ENCODE measurements at places on chromosomes 7 and 10. TPM values are rescaled to one million over a fixed set of nuclear protein-coding genes. Genes with fewer than 3 reads are reported as not detected.
A peak's percentile ranks its signal among the peaks of the same experiment; 100 is the strongest.

Gene TCERG1L
- total RNA-seq = not detected

Gene CLRN3
- not detected for total RNA-seq

DNA sequence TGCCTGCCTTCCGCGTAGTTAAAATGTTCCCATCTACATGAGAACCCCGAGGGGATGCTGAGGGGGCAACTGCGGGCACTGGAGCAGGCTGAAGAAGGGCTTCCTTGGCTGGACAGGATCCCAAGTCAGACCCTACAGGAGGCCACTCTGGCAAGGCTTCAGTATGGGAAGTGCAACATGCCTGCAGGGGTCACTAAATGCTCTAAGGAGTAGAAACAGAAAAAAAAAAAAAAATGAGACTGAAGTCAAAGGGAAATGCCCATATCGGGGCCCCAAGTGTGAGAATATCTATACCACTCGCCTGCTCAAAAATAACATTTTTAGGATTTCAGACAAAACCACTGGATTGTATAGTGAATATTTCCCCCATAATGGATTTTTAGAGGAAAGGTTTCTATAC, 33.5 kb downstream of the FAM204A start:
- DNase-seq = no peak

Gene KCND2
- total RNA-seq = 0.41 TPM

Gene PTN
- 51.2 TPM for total RNA-seq

- DNase-seq = no peak
These were observed 263.9 kb downstream of the ETV1 start for GRCh38 chr7:13725591-13725990.

Gene METTL27
- total RNA-seq = 0.32 TPM

- DNase-seq = no peak
These were observed 17.3 kb upstream of the EVX1 start for GRCh38 chr7:27224983-27225934.

DNA sequence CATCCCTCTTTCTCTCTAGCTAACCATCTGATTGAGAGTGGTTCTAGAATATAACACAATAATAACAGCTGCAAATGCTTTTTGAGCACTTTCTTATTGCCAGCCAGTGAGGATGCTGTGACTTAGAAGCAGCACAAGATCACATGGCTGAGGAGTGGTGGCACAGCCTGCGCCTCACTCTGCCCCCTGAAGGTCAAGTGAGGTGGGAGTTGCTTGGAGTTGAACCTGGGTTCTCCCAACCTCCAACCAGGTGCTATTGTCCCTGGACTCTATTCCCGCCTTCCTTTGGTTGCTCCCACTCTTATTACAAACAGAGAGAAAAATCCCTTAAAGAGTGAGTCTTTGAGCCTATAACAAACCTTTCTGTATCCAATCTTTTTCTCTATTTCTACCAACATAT, 280.3 kb upstream of the PODXL start:
- DNase-seq = no peak

DNA sequence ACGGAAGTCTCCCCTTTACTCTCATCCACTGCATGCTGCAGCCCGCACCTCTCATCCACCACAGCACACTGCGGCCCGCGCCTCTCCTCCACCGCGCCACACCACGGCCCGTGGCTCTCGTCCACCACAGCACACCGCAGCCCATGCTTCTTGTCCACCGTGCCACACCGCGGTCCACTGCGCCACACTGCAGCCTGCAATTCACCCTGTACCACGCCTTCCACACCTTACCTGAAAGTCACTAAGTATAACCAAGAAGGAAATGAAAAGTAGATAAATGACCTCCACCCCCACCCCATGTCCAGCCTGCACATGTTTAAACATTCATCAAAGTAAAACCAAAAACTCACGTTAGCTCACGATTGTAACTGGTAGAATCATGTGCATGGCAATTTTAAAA, 176.1 kb downstream of the DIP2C start:
- DNase-seq = no peak

- DNase-seq = no peak
These were observed 806.9 kb downstream of the DNAJB9 start for GRCh38 chr7:109376576-109376975.

Gene PNLIPRP3
- not detected for total RNA-seq

Gene CFAP69
- 4.5 TPM for total RNA-seq

Gene BTBD16
- total RNA-seq = 0.37 TPM

DNA sequence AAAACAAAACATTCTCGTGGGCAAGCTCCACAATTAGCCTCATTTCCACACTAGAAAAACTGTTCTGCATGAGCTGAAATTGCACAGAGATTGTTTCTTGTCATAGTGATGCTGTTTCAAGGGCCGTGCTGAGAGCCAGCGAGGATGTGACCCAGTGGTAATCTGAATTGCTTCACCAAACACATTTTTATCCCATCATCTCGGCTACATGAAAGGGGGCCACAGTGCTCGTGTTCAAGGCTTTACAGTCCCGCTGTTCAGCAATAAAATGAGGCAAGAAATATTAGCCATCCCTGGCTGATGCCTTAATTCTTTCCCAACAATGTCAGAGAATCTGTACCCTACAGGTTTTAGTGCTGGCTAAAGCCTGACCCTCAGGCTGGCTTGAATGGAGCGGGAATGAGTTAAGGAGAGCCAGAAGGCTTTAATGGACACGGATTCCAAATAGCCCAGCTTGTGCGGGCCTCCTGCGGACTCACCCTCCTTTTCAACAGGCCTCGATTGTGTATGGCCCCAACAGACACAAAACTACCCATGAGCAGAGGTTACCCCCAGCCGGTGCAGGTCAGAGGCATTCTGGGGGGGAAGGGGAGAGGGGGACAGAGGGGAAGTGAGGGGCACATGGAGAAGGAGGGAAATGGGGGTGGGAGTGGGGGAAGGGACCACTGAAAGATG, 2.0 kb upstream of the GDF10 start:
- DNase-seq = no peak

DNA sequence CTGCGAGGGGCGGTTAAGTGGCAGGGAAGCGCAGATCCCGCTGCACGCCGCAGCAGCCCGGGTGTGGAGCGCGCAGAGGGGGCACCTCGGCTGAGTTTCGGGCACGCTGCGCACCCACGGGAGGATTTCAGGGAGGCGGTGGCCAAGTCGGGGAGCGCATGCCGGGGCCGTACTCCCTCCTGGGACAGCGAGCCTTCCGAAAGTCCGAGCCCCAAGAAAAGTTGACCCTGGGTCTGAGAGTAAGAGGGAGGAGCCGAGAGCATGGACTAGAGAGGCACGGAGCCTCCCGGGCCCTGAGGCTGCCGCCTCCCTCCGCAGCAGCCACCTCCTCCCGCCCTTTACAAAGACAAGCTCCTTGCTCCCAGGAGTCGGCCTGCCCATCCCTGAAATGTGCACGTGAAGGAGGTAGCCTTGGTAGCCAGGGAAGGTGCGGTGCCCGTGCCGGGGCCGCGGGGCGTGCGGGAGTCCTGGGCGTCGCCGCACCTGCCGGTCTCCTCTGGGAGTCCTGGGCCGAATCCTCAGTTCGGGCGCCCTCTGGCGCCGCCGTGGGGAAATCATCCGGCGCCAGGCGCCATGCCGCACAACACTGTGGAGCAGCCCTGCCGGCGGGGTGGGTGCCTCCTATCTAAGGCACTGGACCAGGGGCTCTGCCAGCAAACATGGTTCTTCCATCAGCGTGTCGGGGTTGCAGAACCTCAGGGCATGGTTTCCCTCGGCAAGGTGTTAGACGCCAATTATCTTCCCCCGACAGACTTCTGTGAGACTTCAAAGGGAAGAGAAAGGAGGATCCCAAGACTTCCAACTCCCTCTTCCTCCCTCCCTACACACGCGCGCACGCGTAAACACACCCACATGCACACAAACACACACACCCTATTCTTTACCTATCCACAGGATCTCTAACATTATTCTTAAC, 104.0 kb downstream of the TRIL start:
- peak; percentile 81 for DNase-seq

Gene KLLN
- 0.58 TPM for total RNA-seq

Gene PON1
- not detected for total RNA-seq

- no peak for DNase-seq
These were observed 24.5 kb upstream of the KLF14 start for GRCh38 chr7:130758429-130759056.

GRCh38 chr10:119818889-119819270, 53.8 kb downstream of the MCMBP start:
- DNase-seq = no peak

DNA sequence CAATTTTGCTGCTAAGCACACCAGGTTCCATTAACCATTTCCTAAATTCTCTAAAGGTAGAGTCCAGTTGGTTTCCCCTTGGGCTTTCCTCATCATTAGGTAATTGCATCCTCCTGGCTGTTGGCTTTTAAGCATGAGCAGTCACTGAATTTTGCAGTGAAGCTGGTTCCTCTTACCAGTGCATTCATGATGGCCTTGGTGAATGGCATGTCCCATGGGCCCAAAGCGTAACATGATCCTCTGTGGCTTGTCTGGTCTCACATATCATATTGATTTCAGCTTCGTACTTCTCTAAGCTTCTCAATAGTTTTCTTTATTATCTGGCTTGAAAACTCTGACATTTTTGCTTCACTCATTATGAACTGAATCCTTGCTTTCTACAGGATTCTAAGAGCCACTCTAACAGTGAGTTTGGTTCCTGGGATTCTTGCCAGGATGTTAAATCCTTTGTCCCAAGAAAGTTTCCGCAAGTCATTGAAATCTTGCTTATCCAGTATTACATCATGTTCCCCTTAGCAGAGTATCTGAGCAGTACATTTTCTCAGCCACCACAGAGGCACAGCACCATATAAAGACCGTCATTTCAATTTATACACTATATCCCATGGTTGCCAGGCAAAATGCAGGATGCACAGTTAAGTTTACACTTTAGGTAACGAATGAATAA, 134.2 kb downstream of the PTN start:
- DNase-seq = no peak

GRCh38 chr10:62900829-62901571, 84.8 kb upstream of the EGR2 start:
- DNase-seq = no peak

Gene ZNF467
- total RNA-seq = 7.9 TPM

DNA sequence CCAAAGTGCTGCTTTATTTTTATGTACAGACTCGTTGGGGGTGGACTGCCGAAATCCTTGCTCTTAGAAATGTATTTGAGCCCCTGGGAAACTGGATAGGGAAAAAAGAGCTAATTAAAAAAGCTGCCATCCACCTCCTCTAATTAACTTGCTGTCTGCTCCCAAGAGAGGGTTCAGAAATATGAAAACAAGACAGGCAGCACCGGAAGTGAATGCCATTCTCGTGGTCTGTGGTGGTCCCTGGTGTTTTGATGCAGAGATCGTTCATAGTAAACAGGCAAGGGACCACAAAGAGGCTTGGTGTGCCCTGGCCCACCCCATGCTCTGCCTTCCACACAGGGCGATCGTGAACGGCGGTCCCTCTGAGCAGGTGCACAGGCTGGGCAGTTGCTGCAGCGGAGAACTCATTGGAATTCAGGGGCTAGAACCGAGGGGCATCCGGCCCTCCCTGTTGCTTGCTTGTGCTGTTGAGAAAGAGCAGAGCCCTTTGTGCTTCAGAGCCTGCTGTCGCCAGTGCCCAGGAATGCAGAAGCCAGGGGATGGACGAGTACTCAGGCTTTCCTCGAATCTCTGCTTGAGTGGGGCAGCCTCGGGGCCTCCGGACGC, 79.1 kb upstream of the BTBD16 start:
- no peak for DNase-seq

GRCh38 chr7:11290863-11291262, 317.2 kb downstream of the PHF14 start:
- DNase-seq = no peak

DNA sequence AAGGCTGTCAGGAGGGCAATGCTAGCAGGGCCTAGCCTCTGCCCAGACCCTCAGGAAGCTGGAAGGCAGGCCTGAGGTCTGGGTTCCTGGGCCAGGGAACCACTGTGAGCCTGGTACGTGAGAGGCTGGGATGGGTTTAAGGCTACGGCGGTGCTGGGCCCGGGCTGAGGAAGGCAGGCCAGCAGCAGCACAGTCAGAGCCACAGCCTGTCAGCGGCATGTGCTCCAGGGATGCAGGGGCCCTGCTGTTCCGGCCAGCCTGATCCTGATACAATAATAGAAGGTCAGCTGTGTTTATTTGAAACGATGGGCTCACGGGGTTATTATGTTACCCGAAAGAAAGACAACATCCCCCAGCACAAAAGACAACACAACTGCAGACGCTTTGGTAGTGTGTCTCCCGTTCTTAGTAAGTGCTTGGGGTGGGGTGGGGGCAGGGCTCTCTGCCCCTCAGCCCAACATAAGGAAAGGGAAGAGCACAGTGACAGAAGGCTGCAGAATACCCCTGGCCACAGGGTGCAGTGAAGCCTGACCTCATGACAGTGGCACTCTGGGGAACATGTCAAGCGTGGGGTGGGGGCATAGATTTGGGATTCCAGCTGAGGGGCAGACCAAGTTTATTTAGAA, 95.0 kb downstream of the COL13A1 start:
- no peak for DNase-seq

- no peak for DNase-seq
These were observed 1040.2 kb upstream of the SORCS1 start for GRCh38 chr10:108204528-108205305.

DNA sequence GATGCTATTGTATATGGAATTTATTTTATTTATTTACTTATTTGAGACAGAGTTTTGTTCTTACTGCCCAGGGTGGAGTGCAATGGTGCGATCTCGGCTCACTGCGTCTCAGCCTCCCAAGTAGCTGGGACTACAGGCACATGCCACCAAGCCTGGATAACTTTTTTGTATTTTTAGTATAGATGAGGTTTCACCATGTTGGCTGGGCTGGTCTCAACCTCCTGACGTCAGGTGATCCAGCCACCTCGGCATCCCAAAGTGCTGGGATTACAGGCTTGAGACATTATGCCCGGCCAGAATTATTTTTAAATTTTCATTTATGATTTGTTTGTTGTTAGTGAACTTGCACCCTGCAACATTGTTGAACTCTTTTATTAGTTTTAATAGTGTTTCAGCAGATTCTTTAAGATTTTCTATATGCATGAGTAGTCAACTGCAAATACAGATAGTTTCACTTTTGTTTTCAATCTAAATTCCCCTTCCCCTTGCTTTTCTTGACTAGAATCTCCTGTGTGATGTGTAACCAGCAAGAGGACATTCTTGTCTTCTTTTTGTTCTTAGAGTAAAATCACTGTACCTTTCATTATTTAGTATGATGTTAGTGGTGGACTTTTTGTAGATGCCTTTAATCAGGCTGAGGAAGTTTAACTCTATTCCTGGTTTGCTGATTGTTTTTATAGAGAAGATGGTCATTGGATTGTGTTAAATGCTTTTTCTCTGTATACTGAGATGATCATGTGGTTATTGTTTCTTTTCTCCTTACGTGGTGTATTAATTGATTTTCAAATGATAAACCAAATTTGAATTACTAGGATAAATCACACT, 27.8 kb downstream of the ZNF33A start:
- no peak for DNase-seq

Gene SP8
- total RNA-seq = not detected

GRCh38 chr7:46577394-46577793, 656.3 kb upstream of the IGFBP3 start:
- DNase-seq = no peak

DNA sequence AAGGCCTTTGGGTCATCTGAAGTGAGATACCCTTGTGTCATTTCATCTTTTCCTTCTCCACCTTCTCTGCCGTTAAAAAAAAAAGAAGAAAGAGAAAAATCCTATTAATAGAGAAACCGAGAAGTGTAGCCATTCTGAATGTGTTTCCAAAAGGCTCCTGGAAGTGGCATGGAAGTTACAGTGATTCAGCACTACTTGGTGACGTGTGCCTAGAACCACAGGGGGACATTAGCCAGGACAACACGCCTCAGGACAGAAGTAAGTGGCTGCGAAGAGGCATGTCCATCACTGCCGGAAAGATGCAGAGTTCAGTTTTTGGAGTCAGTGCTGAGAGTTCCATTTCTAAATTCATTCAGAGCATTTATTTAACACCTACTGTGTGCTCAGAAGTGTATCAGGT, 6.3 kb downstream of the HTRA1 start:
- no peak for DNase-seq

- DNase-seq = no peak
These were observed 52.6 kb upstream of the TMEM106B start for GRCh38 chr7:12158334-12159060.

Gene ARL5B
- total RNA-seq = 11.4 TPM

Measured in left cardiac atrium (tissue), 4 donors.